ENCODE measurements at places on chromosomes 7 and 10. TPM values are rescaled to one million over a fixed set of nuclear protein-coding genes. Genes with fewer than 3 reads are reported as not detected.
A peak's percentile ranks its signal among the peaks of the same experiment; 100 is the strongest.

Gene POLD2
- total RNA-seq = 71.4 TPM

GRCh38 chr7:131546583-131547141 lies 9.8 kb downstream of the PODXL start:
- DNase-seq = no peak

- DNase-seq = no peak
Observed at GRCh38 chr10:34821587-34822585, 6.8 kb upstream of the PARD3 start.

Gene ENTPD1
- 15.0 TPM for total RNA-seq

- DNase-seq = no peak
Observed at GRCh38 chr10:104259456-104259855, 4.8 kb downstream of the GSTO1 start.

GRCh38 chr7:25624833-25625232 lies 396.5 kb upstream of the NPVF start:
- DNase-seq = peak; percentile 77

Gene H2BK1
- not detected for total RNA-seq

Gene CALY
- not detected for total RNA-seq

DNA sequence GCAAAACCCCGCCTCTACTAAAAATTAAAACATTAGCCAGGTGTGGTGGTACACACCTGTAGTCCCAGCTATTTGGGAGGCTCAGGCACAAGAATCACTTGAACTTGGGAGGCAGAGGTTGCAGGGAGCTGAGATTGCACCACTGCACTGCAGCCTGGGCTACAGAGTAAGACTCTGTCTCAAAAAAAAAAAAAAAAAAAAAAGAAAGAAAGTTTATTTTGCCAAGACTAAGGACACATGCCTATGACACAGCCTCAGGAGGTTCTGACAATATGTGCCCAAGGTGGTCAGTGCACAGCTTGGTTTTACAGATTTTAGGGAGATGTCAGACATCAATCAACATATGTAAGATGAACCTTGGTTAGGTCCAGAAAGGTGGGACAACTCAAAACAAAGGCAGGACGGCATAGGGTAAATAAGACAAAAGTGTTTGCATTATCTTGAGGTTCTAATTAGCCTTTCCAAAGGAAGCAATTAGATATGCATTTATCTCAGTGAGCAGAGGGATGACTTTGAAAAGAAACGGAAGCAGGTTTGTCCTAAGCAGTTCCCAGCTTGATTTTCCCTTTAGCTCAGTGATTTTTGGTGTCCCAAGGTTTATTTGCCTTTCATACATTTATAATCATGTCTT lies 20.7 kb upstream of the OTUD1 start:
- DNase-seq = no peak

GRCh38 chr7:93851536-93851935 lies 39.0 kb downstream of the TFPI2 start:
- no peak for DNase-seq

Gene STYXL1
- total RNA-seq = 40.1 TPM

DNA sequence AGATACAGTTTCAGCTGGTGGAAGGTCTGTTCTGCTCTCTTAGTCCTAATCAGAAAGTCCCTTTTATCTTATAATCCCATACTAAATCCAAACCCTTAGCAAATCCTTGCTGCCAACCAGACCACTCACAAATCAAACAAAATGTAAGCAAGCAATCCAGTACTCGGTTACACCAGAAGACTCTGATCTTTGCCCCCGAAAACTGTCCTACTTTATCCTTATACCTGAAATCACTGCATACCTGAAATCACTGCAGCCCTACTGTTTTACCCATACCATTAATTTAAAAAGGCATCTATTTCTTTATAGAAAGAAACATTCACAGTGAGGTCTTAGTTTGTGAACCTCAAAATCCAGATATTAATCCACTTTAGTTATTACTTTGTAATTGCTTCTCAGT lies 64.7 kb downstream of the GSDME start:
- DNase-seq = no peak

Gene MINDY4
- 5.4 TPM for total RNA-seq

GRCh38 chr10:89095701-89096391 lies 105.2 kb downstream of the FAS start:
- DNase-seq = no peak

Gene GCK
- 11.1 TPM for total RNA-seq

- DNase-seq = no peak
Observed at GRCh38 chr10:60208676-60209269, 180.9 kb downstream of the ANK3 start.

Gene ZNF32
- total RNA-seq = 56.5 TPM
